Stimulated activated CD8-positive, alpha-beta memory T cell treated with anti-CD3 and anti-CD28 coated beads, Interleukin-2, amount 100 ng/mL, for 48 hours (primary cell): ENCODE measurements at places on chromosomes 1 and 21.

DNA sequence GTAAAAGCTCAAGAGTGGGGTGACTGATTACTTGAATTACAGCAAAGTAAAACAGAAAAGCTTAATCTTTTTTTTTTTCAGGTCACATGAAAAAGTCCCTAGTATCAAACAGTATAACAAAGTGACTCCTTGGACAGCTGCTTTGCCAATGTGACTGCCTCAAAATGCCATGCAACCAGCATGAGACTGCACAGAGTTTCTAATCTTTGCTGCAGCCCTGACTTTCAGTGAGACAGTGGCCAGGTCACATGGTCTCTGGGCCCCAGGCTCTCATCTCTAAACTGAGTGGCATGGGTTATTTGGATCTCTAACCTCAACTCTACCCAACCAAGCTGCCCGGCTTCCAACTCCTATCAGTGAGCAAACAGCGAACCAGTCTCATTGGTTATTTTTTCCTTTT lies 169.0 kb downstream of the VAV3 start:
- no peak for DNase-seq

DNA sequence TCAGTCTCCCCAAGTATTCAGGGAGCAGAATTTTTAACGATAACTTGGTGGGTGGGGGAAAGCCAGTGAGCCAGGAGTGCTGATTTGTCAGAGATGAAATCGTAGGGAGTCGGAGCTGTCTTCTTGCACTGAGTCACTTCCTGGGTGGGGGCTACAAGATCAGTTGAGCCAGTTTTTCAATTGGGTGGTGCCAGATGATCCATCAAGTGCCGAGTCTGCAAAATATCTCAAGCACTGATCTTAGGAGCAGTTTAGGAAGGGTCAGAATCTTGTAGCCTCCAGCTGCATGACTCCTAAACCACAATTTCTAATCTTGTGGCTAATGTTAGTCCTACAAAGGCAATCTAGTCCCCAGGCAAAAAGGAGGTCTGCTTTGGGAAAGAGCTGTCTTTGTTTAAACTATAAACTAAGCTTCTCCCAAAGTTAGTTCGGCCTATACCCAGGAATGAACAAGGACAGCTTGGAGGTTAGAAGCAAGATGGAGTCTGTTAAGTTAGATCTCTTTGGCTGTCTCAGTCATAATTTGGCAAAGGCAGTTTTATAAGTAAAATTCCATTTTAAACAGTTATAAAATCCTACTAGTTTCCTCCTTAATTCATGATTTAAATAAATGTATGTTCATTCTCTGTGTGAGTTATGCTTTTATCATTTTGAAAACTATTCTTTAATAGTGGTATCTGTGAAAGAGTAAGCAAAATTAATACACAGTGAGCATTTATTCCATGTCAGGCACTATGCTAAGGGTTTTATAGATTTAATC lies 51.7 kb downstream of the SLC16A1 start:
- peak; percentile 20 for DNase-seq

- no peak for DNase-seq
These were observed 17.3 kb upstream of the B3GALT5 start for GRCh38 chr21:39595465-39595864.

DNA sequence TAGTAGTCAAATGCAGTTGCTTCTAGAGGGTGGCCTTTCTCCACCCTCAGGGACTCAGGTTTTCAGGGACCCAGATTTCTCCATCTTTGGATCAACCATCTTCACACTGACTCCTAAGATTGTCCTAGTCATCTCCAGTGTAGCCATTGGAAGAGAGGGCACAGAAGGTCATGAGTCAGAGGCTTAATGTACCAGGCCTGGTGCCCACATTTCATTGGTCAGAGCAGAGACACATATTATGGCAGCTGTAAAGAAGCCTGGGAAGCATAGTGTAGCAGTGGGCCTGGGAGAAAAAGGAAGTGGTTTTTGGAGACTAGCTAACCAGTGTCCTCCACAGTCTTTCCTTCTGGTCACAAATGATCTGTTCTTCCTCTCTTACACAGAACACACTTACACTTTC lies 122.5 kb downstream of the GIPC2 start:
- DNase-seq, result no peak

- DNase-seq, result no peak
These were observed 200.7 kb upstream of the RAB4A start for GRCh38 chr1:229070168-229070567.

DNA sequence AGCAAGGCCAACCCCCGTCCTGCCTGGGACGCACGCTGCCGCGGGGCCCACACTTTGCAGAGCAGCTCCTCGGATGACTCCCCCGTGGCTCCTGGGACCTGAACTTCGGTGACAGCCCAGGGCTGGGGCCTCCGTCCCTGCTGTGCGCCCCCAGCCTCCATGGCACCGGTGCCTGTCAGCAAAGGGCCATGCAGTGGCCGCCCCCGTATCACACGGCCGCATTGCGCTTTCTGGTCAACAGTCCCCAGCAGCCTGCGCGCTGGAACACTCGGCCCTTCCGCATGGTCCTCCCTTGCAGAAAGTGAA lies 18.0 kb downstream of the NADK start:
- no peak for DNase-seq

- DNase-seq, result no peak
These were observed 2.0 kb upstream of the SYT6 start for GRCh38 chr1:114155706-114156105.

DNA sequence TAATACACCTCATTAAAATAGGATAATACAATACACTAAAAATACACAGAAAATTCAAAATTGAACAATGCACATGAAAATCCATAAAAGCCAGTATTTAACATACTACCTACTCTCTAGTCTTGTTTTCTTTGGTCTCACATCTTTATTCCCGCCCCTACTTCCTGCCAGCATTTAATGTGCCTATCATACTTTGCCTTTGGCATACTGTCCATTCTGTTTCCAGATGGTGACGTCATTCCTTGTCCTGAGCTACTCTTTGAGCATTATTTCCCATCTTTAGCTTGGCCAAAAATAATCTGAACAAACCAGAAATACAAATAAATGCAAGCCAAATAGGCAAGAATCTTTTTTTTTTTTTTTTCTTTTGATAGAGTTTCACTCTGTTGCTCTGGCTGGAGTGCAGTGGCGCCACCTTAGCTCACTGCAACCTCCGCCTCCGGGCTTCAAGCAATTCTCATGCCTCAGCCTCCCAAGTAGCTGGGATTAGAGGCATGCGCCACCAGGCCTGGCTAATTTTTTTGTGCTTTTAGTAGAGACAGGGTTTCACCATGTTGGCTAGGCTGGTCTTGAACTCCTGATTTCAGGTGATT lies 4.4 kb downstream of the HFM1 start:
- DNase-seq, result no peak

DNA sequence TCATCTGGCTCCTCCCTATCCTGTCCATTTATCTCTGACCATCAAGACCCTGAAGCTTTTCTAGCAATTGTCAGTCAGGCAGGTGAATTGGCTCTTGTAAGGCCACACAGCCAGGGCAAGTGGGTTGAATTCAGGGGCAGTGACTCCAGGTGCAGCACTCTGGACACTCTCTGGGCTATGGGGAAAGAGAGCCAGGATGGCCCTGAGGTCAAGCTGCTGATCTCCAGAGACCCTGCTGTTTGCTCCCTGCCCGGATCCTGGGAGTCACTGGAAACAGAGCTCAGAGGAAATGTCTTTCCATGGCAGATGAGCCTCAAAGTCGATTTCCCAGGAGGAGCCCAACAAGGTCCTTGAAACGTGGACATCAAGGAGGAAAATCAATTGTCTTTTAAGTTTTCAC lies 184.4 kb downstream of the C1orf94 start:
- DNase-seq, result no peak

GRCh38 chr1:21317035-21317689 lies 26.9 kb upstream of the ECE1 start:
- no peak for DNase-seq
